Esophagus squamous epithelium (tissue), 5 donors: ENCODE measurements at places on chromosomes 11 and 22. TPM values are rescaled to one million over a fixed set of nuclear protein-coding genes. Genes with fewer than 3 reads are reported as not detected.

SLC5A12 gene
- not detected for total RNA-seq

C11orf91 gene
- total RNA-seq: not detected

DDX6 gene
- 90.1 TPM for total RNA-seq

OR2D2 gene
- not detected for total RNA-seq

C11orf86 gene
- total RNA-seq: not detected

OOSP1 gene
- not detected for total RNA-seq

CD3E gene
- 7.8 TPM for total RNA-seq

PARVG gene
- total RNA-seq: 0.42 TPM

TYMP gene
- 182 TPM for total RNA-seq

PLCB3 gene
- 29.8 TPM for total RNA-seq

LRRC74B gene
- not detected for total RNA-seq

GRCh38 chr11:59898650-59899049 is 20.1 kb downstream of the OOSP3 start:
- no peak for DNase-seq

GRCh38 chr11:102254047-102254446 is 63.2 kb upstream of the BIRC3 start:
- no peak for DNase-seq

DNA sequence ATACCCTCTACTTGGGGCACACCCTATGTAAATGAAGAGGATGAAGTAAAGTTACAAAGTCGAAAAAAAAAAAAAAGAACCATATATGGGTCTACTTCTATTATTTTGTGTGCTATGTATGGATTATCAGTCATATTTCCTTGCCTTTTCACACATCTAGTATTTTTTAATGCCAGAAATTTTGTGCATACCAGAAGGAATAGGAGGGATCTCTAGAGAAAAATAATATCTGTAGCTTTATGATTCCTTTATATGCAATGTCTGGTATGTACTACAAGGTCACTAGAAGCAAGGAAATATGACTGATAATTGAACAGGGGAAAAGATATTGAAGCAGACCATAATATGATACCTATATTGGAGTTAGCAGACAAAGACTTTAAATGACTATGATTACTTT is 713.4 kb downstream of the OPCML start:
- no peak for DNase-seq

DNA sequence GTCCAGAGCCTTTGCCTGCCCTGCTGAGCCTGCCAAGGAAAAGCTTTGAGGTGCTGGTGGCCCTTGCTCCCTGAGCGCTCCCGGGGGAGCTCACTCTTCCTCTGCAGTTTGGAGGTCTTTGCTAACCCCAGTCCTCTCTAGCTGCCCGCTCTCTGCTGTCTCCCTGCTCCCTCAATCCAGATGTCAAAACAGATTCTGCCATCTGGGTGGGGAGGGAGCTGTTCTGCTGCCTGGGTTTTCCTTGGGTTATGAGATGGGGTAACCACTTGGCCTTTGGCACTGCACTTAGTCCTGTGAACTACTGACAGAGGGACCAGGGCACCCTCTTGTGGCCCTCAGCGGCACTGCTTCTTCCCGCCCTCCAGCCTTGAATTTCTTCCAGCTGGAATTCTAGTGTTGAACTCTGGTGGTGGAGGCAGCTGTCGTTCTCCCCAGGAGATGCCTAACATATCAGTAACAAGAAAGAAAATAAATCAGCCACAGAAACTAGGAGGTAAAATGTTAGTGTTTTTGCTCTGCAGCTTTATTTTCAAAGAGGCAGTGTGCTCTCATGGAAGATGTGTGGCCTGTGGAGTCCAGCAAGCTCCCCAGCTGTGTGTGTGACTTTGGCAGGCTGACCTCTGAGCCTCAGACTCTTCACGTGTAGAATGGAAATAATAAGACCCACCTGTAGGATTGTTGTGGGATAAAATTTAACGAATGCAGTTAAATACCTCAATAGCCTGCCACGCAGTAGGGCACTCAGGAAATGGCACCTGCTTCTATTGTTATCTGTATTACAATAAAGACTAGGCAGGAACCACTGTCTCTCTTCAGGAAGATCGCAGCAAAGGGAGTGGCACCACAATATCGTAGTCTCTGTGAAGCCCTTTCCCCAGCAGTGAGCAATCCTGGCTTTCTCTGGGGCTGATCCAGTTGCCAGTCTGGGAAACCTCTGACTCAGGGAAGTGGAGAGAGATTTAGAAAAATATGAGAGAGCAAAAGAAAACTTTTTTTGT is 23.4 kb downstream of the ARFGAP2 start:
- no peak for DNase-seq

DNA sequence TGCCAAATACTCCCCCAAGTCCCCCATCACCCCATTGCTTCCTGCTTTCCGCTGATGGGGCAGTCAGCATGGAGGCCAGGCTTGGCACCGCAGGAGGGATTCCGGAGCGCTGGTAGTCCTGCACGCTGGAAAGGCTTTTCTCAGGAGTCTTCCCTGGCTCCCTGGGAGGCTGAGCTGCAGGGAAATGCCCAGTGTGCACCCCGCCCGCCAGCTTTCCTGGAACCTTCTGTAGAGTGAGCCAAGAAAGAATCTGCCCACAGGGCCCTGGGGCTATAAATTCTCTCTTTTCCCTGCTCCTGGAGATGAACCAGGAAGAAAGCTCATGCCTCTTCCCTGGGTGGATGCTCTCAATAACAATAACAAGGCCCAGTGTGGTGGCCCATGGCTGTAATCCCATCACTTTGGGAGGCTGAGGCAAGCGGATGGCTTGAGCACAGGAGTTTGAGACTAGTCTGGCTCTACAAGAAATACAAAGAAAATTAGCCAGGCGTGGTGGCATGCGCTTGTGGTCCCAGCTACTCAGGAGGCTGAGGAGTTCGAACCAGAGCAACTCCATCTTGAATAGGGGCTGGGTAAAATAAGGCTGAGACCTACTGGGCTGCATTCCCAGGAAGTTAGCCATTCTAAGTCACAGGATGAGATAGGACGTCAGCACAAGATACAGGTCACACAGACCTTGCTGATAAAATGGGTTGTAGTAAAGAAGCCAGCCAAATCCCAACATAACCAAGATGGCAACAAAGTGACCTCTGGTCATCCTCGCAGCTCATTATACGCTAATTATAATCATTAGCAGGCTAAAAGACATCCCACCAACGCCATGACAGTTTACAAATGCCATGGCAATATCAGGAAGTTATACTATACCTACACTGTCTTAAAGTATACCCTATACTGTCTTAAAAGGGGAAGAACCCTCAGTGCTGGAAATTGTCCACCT is 46.4 kb upstream of the FTH1 start:
- no peak for DNase-seq

DNA sequence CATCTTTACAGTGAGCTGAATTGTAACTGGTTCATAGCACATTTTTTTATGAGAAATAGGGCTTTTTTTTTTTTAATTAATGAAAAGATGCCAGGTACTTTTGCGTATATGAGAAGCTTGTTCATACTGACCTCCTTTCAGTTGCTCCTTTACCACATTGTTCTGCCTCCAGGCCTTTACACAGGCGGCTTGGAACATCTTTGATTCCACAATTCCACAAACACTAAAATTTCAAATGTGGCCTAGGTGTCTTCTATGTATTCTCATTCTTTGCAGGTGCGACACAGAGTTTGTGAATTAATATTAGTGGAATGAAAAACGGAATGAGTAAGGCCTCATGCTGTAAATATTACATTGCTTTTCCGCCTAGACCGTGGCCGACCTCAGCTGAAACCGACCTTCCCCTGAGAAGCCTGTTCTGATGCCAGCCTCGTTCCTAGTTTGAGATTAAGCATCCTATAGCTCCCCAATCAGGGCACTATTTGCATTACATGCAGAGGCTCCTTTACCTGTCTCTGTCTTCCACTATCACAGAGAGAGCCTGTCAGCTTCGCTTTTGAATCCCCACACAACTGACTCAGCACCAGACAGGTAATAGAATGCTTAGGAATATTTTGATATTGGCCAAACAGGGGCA is 125.8 kb downstream of the LDLRAD3 start:
- no peak for DNase-seq

DNA sequence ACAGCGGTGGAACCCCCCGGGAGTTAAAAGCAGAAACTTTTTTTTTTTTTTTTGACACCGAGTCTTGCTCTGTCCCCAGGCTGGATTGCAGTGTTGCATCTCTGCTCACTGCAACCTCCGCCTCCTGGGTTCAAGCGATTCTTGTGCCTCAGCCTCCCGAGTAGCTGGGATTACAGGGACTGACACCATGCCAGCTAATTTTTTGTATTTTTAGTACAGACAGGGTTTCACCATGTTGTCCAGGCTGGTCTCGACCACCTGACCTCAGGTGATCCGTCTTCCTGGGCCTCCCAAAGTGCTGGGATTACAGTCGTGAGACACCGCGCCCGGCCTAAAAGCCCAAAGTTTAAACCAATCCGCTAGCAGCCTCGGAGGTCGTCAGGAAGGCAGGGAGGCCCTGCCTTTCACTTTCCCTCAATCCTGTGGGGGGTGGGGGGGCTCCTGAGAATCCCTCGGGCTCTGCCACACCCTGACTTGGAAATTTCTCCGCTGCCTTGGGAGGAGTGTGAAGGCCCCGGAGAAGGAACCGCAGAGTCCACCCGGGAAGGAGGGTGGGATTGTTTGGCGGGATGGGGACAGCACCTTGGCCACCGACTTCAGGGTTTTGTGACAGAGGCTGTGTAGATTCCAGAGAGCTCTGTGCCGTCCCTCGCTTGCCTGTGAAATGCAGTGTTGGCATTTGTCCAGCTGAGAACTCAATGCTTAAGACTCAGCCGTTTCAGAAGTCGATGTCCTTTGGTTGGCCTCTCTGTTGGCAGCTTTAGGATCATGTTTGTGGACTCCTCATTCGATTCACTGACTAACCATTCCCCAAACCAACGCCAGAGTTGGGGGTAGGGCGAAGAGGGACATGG is 1.0 kb downstream of the ARHGAP8 start:
- no peak for DNase-seq

GRCh38 chr11:64560941-64561340 is 30.1 kb upstream of the SLC22A12 start:
- DNase-seq: no peak

GRCh38 chr11:25602149-25602548 is 729.8 kb upstream of the ANO3 start:
- no peak for DNase-seq

DNA sequence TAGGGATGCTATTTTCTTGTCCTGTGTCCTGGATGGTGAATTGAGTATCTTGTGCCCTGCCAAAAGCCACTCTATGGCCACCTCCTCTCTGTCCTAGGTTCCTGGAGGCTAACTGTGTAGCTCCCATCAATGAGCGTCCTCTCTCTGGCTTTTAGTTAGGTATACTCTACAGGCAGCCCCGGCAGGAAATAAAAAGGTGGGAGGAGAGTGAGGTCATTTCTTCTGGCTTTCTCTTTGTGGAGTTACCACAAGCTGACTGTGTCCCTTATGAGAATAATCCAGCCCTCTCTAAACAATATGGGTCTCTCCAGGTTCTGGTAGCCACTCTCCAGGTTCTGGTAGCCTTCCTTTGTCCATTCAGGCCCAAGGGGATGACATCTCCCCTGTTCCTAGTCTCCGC is 11.7 kb upstream of the ASPHD2 start:
- DNase-seq: no peak

DNA sequence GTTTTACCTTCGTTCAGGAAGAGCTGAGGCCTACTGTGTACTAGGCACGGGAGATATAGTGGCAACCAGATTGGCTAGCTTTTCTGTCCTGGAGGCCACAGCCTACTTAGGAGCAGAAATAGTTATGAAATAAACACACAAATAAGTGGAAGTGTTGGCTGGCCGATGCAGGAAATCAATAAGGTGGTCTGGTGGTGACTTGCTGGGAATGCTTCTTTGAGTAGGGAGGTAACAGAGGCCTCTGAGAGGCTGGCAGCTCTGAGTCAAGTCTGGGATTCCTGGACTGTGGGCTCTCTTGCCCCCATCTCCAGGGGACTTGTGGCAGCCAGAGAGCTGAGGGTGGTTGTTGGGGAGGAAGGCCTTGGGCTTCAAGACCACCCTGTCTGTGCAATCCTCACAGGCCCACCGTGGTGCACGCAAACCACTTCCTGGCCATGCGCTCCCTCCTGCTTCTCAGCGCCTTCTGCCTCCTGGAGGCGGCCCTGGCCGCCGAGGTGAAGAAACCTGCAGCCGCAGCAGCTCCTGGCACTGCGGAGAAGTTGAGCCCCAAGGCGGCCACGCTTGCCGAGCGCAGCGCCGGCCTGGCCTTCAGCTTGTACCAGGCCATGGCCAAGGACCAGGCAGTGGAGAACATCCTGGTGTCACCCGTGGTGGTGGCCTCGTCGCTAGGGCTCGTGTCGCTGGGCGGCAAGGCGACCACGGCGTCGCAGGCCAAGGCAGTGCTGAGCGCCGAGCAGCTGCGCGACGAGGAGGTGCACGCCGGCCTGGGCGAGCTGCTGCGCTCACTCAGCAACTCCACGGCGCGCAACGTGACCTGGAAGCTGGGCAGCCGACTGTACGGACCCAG is 4.1 kb downstream of the SERPINH1 start:
- no peak for DNase-seq

DNA sequence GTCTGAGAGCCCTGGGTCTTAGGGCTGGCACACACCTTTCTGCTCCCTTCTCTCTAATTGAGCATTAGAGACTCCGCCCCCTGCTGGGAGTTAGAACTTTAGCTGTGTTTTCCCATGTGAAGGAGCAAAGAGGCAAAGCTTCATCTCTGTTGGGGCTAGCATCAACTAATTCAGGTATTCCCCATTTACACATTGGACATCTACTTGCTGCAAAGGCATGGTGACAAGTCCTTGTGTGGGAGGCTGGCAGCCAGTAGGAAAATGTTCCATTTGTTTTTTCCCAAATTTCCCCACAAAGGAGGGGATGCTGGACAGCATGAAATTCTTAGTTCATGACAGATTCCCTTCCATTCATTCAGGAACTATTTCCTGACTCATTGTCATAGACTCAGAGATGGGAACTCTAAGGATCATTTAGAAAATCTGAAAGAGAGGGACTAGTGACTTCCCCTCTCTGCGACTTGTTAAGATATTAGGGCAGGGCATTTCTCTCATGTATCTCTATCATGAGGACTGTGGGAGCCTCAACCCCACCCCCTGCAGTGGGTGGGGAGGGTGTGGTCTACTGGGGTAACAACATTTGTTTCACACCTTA is 3.6 kb downstream of the CD44 start:
- DNase-seq: no peak

GRCh38 chr11:129458278-129458677 is 82.6 kb downstream of the BARX2 start:
- no peak for DNase-seq

DNA sequence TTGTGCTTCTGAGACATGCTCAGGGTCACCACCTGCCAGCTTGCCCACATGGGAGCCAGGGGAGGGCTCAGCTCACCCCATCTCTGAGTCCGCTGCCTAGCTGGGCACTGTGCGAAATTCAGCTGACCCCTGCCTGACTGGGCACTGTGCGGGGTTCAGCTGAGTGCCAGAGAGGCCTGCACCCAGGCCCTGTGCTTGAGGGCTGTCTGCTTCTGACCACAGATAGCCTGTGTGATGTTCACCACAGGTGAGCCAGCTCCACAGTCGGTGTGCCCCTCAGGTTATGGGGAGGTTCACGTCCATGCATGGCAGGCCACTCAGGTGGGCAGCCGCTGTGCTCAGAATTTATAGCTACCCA is 84.5 kb upstream of the SUSD2 start:
- no peak for DNase-seq

DNA sequence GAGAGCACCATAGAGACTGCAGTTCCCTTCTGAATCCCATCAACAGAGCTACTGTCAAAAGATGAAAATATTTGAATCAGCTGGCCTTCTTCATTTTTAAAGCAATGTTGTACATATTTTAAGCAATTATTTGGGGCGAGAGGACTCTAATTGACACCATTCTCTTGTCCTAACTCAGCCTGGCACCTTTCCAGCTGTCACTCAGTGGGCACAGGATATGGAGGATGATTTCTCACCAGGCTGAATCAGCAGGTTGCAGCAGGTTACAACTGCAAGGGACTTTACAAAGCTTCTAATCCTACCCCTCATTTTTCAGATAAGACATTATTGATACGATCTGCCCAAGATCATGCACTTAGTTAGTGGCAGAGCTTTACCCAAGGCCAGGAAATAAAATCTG is 11.9 kb upstream of the WT1 start:
- no peak for DNase-seq
